ENCODE measurements at places on chromosomes 5 and 9. TPM values are rescaled to one million over a fixed set of nuclear protein-coding genes. Genes with fewer than 3 reads are reported as not detected.
A peak's percentile ranks its signal among the peaks of the same experiment; 100 is the strongest.

GRCh38 chr5:115684513-115685037 is 58.7 kb upstream of the TMED7 start:
- no peak overlapping the region for H3K4me3 ChIP-seq

GRCh38 chr9:3397766-3398165 is 128.0 kb downstream of the RFX3 start:
- no peaks in the 10 kb centered on the region for H3K27me3 ChIP-seq
- H3K27ac ChIP-seq = peak overlapping the region; percentile 34
- DNase-seq = no peak
- no peaks in the 10 kb centered on the region for H3K36me3 ChIP-seq
- no peaks in the 10 kb centered on the region for H3K4me1 ChIP-seq

DNA sequence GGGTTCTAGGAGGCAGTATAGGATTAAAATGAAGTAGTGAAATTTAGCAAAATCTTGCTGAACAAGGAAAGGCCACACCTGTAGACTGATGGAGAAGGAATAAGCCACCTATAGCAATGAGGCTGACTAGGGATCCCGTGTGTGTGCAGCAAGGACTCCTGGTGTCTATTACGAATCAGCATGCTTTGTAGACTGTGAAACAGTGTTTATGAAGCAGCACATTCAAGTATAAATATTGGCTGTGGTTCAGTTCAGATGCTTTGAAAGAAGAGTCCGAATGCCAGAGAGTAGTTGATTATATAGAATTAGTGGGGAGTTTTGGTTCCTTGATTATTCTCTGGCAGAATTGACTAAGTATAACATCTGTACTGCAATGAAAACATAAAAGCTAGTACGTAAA is 41.8 kb downstream of the CAST start:
- DNase-seq = no peak
- peaks cover 65% of the 10 kb centered on the region for H3K4me1 ChIP-seq
- H3K4me3 ChIP-seq = peak overlapping the region; percentile 49
- H3K27ac ChIP-seq = peak overlapping the region; percentile 86

DNA sequence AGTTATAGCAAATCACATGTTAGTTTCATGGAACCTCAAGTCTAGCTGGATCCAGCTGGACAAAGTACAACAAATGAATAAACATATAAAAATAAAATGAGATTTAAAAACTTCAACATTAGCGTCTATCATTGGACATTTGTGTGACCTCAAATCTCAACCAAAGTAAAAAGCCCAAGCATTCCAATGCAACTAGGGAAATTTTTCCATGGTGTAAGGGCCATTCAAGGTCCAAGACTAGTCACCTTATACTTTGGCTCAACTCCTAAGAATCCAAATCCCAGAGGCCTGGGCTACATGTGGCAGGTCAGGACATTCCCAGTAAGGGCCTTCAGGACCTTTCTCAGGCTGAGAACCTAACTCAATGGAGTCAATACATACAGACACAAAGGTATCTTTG is 137.4 kb upstream of the DMAC1 start:
- no peaks in the 10 kb centered on the region for H3K36me3 ChIP-seq
- H3K4me1 ChIP-seq = peaks cover 5% of the 10 kb centered on the region
- H3K27ac ChIP-seq = no peak overlapping the region
- no peaks in the 10 kb centered on the region for H3K27me3 ChIP-seq
- no peak overlapping the region for H3K4me3 ChIP-seq

DNA sequence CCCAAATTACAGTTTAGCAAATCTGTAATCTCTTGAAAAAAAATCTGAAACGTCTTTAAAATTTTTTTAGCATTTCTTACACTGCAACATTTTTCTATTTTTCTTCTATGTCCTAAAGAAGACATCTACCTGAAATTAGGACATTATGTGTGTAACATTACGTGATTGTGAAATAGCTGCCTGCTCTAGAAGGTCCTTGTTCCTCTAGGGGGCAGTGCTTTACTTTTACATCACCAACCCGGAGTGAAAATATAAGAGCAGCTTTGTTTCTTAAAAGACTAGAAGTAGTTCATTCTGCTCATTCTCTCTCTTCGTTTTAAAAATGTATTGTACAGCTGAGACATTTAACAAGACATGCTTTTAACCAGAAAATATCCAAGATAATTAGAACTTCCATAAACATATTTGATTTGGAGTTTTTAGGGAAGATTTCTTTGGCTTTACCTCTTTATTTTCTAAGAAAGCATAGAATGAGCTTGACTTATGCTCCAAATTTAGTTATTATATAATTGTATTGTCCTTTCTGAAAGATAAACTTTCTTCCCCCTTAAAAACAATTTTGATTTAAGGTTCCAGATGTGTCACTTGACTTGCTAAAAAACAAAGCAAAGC is 48.1 kb upstream of the RIOK2 start:
- H3K27ac ChIP-seq = no peak overlapping the region
- no peaks in the 10 kb centered on the region for H3K36me3 ChIP-seq

- H3K27ac ChIP-seq = no peak overlapping the region
- DNase-seq = no peak
Measured at GRCh38 chr5:62212648-62213047, 93.4 kb upstream of the KIF2A start.

GRCh38 chr9:79745752-79746336 is 174.1 kb downstream of the TLE4 start:
- H3K4me1 ChIP-seq = no peaks in the 10 kb centered on the region
- DNase-seq = no peak
- H3K36me3 ChIP-seq = no peaks in the 10 kb centered on the region
- H3K27me3 ChIP-seq = no peaks in the 10 kb centered on the region

DNA sequence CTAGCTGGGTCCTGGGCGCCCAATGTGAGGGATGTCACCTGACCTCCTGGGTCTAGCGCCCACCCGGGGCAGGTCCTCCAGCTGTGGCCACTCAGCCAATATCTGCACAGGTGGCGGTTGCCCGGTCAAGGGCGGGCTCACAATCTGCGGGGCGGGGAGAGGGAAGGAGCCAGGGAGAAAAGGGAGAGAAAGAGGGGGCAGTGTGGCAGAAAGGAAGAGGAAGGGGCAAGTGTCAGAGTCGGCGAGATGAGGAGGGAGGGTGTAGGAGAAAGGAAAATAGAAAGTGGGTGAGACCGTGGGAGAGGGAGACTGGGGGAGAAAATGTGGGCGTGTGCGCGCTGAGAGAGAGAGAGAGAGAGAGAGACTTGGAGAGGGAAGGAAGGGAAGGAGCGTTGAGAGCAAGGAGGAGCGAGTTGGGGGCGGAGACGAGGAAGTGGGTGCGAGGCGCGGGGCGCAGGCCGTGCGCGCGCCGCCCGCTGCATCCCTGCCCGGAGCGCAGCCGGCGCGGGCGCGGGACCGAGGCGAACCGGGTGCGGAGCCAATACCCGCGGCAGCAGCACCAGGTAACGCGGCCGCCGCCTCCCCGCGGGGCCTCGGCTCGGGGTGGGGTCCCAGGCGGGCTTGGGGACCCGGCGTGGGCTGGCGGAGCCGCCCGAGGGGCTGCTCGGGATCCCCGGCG is at the start of gene HRH2:
TSS of gene HRH2 (plus strand) at position 479 of the 679 bp plus-strand sequence. CDS start 25,163 bp downstream, outside the sequence.
- H3K27me3 ChIP-seq = peaks cover 34% of the 10 kb centered on the region
- no peak within 1 kb of the TSS for H3K27ac ChIP-seq
- H3K4me3 ChIP-seq = peak within 1 kb of the TSS; percentile 68
- H3K36me3 ChIP-seq = no peaks in the 10 kb centered on the region
- H3K4me1 ChIP-seq = no peaks in the 10 kb centered on the region

GRCh38 chr5:59020611-59021285 is 437.9 kb downstream of the RAB3C start:
- no peak for DNase-seq
- H3K36me3 ChIP-seq = no peaks in the 10 kb centered on the region
- no peak overlapping the region for H3K27ac ChIP-seq
- H3K4me3 ChIP-seq = no peak overlapping the region

DNA sequence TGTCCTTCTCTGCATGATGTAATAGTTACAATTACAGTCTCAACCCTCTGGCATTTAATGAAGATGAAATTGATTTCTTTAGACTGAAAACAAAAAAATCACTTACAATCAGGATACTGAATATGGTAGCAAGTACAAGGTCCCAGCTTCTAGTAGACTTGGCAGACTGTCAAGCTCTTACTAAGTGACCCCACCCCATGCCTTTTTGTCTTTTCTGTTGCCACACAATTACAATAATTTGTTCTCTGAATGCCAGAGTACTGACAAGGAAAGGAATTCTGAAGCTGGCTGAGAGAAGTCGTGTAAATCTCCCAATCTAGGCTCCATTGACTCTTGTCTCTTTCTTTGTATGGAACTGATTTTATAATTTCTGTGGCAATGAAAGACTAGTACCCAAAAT is 154.2 kb downstream of the TMC1 start:
- no peak overlapping the region for H3K4me3 ChIP-seq
- H3K27ac ChIP-seq = no peak overlapping the region
- H3K27me3 ChIP-seq = no peaks in the 10 kb centered on the region
- H3K36me3 ChIP-seq = no peaks in the 10 kb centered on the region

DNA sequence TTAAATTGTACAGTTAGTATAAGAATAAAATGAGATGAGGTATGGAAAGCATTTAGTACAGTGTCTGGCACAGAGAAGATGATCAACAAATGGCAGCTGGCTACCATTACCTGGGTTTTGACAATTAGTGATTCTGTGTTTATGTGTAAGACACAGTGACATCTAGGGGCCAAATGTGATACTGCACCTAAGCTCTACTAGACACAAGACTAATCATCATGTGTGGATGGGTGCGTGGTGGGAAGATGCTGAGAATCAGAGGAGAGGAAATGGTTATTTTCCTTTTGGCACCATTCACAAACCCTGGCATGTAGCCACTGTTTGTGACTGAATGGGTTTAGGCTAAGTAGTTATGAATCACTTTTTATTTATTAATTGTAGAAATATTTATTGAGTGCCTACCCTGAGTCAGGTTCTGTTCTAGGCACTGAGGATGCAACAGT is 109.8 kb upstream of the TBC1D2 start:
- H3K4me3 ChIP-seq = no peak overlapping the region
- no peaks in the 10 kb centered on the region for H3K4me1 ChIP-seq
- H3K36me3 ChIP-seq = no peaks in the 10 kb centered on the region
- no peak overlapping the region for H3K27ac ChIP-seq
- DNase-seq = no peak

- H3K27me3 ChIP-seq = no peaks in the 10 kb centered on the region
- H3K36me3 ChIP-seq = no peaks in the 10 kb centered on the region
- no peaks in the 10 kb centered on the region for H3K4me1 ChIP-seq
- no peak for DNase-seq
- no peak overlapping the region for H3K27ac ChIP-seq
- no peak overlapping the region for H3K4me3 ChIP-seq
Measured at GRCh38 chr5:158884827-158885518, 214.7 kb downstream of the EBF1 start.

DNA sequence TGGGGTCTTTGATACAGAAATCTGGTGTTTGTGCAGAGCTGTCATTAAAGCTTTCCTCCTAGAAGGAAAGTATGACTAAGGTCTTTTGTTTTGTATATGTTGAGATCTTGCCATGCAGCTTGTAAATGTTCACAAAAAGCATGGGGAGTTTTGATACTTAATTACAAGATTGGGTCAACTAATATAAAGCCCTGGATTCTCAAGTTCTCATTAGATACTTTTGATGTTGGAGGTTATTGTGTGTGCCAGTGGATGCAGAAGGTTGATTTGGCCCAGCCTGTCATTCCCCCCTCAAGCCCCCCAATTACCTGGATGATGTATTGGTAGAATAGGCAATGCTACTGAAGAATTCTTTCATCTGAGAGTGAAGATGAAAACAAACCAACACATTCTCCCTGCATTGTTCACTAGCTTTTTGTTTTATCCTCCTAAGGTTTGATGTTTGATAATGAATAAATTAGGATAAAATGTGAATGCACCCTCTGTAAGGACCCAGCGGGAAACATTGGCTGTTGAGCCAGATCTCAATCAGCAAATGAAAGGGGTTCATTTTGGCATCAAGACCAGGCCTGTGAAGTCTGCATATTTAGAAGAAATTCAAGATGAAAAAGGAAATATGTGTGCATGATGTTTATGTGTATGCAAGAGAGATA is 61.9 kb upstream of the ADAMTS19 start:
- H3K4me1 ChIP-seq = no peaks in the 10 kb centered on the region
- H3K27ac ChIP-seq = no peak overlapping the region
- DNase-seq = no peak
- H3K4me3 ChIP-seq = no peak overlapping the region

- no peak overlapping the region for H3K4me3 ChIP-seq
- no peaks in the 10 kb centered on the region for H3K36me3 ChIP-seq
- DNase-seq = no peak
- no peaks in the 10 kb centered on the region for H3K4me1 ChIP-seq
- no peak overlapping the region for H3K27ac ChIP-seq
Measured at GRCh38 chr5:41109186-41109585, 38.0 kb upstream of the MROH2B start.

GRCh38 chr5:142059304-142059940 is 46.6 kb upstream of the GNPDA1 start:
- no peaks in the 10 kb centered on the region for H3K27me3 ChIP-seq
- no peaks in the 10 kb centered on the region for H3K36me3 ChIP-seq
- no peak overlapping the region for H3K4me3 ChIP-seq
- H3K4me1 ChIP-seq = peaks cover 6% of the 10 kb centered on the region
- DNase-seq = no peak
- no peak overlapping the region for H3K27ac ChIP-seq

- H3K36me3 ChIP-seq = no peaks in the 10 kb centered on the region
- DNase-seq = no peak
- no peak overlapping the region for H3K27ac ChIP-seq
- no peaks in the 10 kb centered on the region for H3K27me3 ChIP-seq
- H3K4me1 ChIP-seq = peaks cover 12% of the 10 kb centered on the region
- H3K4me3 ChIP-seq = no peak overlapping the region
Measured at GRCh38 chr5:52859628-52860027, 71.9 kb downstream of the ITGA1 start.

- no peak for DNase-seq
- no peaks in the 10 kb centered on the region for H3K27me3 ChIP-seq
- no peak overlapping the region for H3K4me3 ChIP-seq
- H3K27ac ChIP-seq = no peak overlapping the region
- no peaks in the 10 kb centered on the region for H3K36me3 ChIP-seq
- H3K4me1 ChIP-seq = no peaks in the 10 kb centered on the region
Measured at GRCh38 chr9:96435345-96435744, 14.6 kb upstream of the HABP4 start.

DNA sequence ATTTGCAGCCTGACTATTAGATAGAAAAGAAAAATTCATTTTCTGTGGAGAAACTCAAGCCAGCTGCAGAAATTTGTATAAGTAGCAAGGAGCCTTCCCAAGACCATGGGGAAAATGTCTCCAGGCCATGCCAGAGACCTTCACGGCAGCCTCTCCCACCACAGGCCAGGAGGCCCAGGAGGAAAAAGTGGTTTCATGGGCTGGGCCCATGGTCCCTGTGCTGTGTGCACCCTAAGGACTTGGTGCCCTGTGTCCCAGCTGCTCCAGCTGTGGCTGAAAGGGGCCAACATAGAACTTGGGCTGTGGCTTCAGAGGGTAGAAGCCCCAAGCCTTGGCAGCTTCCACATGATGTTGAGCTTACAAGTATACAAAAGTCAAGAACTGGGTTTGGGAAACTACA is 73.3 kb upstream of the TTC23L start:
- no peak overlapping the region for H3K4me3 ChIP-seq
- no peaks in the 10 kb centered on the region for H3K36me3 ChIP-seq
- no peak overlapping the region for H3K27ac ChIP-seq
- H3K4me1 ChIP-seq = peaks cover 8% of the 10 kb centered on the region

- H3K4me1 ChIP-seq = no peaks in the 10 kb centered on the region
- H3K4me3 ChIP-seq = peak overlapping the region; percentile 34
- H3K27me3 ChIP-seq = peaks cover 38% of the 10 kb centered on the region
- DNase-seq = no peak
- no peak overlapping the region for H3K27ac ChIP-seq
Measured at GRCh38 chr5:136079195-136079985, 50.6 kb downstream of the TGFBI start.

DBH gene
- 0.08 TPM for total RNA-seq

CD74 gene
- 1,866 TPM for total RNA-seq

TLN1 gene
- 314 TPM for total RNA-seq

QRFP gene
- 0.16 TPM for total RNA-seq

KLHL3 gene
- 5.4 TPM for total RNA-seq

SLC6A7 gene
- not detected for total RNA-seq

WHRN gene
- total RNA-seq = 6.8 TPM
